ENCODE measurements at places on chromosomes 6 and 20.

DNA sequence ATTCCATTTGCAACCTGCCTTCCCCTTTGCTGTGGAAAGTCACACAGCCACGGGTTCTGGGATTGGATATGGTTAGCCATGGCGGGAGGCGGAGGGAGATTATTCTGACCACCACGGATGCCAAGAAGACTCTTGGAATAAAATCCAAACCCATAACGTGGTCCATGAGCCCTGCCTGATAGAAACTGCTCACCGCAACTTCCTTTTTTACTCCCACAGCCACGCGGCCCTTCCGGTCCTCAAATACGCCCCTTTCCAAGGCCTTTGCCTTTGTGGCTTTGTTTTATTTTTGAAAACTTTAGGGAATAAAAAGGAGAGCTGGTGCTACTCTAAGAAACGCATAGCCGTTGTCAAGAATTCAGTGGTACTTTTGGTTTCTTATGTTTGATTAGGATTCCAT is 602.5 kb upstream of the CDH4 start:
- no peak for DNase-seq

DNA sequence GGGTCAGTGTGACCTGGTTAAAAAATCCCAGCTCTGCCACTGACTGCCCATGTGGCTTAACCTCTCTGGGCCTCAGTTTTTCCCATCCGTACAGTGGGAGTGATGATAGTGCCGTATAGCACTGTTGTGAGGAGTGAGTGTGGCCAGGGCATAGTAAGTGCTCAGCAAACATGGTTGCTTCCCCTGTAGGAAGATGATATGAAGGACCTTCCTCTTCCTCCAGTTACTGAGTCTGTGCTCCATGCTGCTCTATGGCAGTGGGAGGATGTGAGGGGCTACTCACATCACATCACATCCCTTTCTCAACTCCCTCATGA is 13.1 kb downstream of the C6orf132 start:
- no peak for DNase-seq

- DNase-seq, result no peak
Observed at GRCh38 chr6:145601397-145601796, 133.9 kb downstream of the EPM2A start.

DNA sequence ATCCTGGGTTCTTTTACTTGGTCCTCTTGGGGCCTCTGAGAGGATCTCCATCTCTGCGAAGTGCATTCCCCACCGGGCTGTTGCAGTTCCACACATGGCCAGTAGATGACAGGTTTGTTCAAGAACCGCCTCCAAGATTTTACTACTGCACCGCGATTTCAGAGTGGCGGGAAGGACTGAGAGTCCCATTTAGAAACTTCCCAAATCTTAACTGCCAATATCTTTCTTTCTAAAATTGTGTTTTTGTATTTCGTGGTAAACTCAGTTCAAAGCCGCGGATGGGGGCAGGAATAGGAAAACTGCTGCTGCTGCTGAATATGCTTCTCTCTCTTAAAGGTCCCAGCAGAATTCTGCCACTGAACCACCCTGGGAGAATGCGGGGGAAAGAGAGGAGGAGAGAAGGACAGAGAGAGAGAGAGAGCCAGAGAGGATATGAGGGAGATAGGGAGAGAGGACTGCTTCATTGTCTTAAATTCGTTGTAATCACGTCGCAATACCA is 8.6 kb upstream of the BTNL2 start:
- peak; percentile 71 for DNase-seq

DNA sequence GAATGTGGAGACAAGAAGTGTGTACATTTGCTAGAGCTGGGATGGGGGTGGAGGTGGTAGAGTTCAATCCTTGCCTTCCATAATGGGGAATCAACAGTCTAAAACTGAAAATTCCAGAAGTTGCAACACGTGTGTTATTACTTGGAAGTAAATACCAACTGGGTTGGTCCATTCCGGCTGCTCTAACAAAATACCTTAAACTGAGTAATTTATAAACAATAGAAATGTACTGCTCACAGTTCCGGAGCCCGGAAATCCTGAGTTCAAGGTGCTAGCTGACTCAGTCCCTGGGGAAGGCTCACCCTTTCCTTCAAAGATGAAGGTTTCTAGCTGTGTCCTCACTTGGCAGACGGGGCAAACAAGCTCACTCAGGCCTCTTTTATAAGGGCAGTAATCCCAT is 59.0 kb downstream of the RIN2 start:
- peak; percentile 31 for DNase-seq

DNA sequence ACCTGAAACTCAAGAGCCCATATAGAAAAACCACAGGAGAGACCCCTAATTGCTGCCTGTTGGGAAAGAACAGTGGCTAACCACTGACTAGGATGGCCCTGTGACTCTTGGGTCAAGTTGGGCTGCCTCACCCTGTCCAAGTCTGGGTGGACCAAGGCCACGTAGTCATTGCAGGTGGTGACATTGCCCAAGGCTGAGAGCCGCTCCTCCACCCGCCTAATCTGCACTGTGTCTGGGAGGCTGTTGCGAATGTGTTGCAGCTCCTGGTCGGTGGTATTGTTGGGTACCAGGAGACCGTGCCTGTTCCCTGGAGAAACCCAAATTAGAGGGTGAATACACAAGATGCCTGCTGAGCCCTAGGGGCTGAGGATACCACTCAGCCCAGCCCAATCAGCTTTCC is 2.6 kb upstream of the MMP24OS start:
- DNase-seq, result no peak

DNA sequence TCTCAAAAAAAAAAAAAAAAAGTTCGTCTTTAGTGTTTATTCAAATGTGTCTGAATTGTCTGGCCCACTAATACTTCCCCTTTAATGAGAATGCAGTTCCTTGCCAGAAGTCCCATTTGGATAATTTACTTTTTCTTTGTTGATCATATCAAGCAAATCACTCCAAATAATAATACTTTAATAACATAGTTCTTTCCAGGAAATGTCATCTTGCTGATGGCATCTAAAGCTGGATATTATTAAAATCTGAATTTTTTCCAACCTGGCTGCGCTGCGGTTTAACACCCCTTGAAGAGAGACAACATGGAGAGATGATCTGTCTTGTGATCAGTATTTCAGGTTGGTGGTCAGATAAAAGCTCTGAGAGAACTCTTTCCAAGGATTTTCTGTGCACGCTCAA is 111.2 kb upstream of the CNKSR3 start:
- DNase-seq, result no peak

DNA sequence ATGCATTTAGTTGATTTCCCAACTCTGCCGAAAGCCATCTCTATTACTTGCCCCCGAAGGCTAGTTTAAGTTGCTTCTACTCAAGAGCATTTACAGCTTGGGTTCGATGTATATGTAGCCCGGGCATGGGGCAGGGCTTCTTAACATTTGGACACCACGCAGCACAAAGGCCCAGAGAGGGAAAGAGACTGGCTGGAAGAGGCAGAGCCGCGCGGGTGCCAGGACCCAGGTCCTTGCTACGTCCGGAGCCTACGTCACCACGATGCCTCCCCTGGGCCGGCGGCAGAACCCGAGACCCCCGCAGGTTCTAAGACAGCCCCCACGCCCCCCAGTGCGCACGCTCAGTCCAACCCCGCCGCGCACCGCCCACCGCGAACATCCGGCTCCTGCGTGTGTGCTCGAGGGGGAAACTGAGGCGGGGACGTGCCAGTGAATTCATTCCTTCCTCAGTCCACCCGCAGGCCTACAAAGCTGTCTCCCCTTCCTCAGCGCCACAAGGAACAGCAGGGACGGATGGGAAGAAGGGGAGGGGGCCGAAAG is 367 bp upstream of the PCIF1 start:
- DNase-seq, result peak; percentile 46

DNA sequence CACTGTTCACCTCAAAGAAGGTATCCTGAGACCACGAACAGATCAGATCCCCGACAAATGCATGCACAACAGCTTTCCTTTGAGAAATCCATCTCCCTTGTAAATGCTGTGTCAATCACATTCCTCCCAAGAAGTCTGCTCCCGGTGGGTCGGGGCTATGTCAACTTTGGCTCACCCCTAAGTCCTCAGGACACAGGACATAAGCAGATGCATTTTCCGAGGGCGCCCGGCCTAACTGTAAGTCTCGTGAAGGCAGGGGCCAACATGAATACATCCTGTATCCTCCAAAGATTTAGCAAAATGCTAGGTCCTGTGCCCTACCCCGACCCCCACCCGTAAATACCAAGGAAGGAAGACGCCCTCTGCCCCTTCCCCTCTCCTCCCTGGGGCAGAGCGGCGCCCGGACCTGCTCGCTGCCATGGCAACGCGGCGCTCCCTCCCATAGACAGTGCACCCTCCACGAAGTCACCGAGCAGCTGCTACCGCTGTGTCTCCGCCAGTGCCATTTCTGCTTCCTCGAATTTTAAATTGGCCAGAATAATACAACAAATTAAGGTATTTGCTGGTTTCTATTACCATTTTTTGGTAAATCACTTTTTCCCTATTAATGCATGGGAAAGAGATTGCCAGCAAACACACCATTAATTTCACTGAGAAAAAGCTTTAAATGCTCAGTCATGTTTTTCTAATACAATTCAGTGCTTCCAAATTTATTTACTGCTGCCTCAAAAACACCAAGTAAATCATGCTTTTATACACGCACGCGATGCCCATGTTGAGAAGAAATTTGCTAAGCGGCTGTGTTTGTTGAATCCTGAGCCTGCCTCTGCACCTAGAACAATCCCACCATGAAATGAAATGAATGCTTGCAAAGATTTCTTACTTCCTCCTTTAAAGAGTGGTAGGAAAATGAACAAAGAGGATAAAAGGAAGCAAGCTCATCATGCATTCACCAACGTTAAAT is 100.6 kb downstream of the PCSK2 start:
- no peak for DNase-seq

GRCh38 chr20:56368351-56369134 is 9.8 kb downstream of the FAM210B start:
- DNase-seq, result no peak

DNA sequence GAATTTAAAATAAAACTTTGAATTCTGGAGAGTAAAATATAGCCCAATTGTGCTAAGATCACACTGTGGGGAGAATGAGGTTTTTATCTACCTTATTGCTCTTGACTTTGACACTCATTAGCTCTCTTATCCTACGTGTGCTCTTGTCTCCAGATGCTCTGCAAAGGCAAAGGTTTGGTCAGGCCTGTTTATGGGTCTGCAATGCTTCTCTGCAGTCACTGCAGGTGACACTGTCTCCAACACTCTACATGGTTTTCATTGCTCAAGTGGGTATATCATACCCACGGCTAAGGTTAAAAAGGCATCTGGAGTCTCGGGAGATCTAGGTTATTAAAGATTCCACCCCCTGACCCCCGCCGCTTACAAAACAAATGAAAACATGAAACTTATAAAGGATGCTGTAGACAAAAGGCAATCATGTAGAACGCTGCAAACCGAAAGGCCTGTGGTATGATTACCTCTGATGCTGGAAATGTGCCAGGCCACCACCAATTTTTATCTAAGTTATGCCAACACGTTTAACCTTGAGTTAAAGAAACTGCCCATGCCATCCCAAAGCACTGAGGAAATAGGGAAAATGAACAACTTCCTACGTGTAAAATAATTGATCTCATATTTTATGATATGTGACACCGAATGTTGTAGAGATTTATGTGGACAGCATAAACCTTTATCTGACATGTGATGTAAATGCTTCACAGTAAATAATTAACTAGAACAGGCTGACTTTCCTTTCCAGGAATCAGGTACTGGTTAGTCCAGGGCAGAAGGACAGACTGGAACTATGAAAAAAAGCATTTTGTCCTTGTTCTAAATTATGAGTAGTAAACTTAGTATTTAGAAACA is 238.2 kb upstream of the NOX3 start:
- peak; percentile 2 for DNase-seq

DNA sequence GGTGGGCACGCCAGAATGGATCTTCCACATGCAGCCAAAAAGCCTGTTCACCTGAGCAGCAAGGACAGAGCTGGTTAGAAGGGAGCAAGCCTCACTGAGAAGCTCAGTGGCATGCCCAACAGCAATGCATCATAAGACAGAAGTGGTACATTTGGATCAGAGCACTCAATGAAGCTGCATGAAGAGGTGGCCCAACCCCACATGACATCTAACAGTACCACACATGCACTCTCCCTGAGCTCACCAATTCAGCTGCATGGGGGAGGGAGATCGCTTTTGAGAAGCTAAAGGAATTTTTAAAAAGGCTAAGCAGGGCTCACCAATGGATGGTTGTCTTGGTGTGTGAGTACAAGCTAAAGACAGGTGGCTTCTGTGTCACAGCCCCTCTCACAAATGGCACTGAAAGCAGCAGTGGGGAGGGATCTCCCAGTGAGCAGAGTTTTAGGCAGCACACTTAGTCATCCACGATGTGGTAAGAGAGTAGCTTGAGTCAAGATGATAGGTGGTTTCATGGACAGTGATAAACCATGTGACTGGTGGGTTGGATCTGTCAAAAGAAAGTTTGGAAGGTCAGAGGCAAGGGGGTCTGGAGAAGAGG is 166.6 kb upstream of the TAB2 start:
- no peak for DNase-seq

DNA sequence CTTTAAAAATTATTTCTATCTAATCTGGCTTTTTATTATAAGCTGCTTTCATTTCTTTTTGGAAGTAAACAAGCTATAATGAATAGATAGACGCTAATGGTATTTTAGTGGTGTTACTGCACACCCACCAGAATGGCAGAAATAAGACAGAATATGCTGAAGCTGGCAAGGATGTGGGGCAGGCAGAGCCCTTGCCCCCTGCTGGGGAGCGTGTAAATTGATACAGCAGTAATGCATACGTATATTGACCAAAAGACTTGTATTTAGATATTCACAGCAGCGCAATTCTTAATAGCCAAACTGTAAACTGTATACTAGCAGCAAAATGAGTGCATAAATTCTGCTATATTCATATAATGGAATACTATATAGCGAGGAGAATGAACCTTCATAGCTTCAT is 35.3 kb downstream of the TMEM181 start:
- DNase-seq, result no peak

DNA sequence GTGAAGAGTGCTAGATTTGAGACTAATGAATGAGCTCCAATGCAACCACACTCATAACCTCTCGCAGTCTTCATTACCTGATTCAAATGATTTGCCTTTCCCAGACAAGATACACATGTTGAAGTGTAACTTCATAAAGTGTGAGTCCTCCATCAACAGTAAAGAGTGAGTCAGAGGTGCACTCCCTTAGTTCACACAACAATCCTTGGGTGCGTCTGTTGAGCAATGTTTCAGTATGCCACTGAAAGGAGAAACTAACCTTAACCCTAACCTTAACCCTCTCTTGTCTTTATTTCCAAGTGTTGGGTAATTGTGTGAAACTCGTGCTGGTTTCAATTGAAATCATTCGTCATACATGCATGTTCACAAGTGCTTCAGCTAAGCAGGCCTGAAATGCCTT is 21.0 kb upstream of the RIN2 start:
- peak; percentile 80 for DNase-seq
